ENCODE measurements at places on chromosomes 13 and 19.
A peak's percentile ranks its signal among the peaks of the same experiment; 100 is the strongest.

DNA sequence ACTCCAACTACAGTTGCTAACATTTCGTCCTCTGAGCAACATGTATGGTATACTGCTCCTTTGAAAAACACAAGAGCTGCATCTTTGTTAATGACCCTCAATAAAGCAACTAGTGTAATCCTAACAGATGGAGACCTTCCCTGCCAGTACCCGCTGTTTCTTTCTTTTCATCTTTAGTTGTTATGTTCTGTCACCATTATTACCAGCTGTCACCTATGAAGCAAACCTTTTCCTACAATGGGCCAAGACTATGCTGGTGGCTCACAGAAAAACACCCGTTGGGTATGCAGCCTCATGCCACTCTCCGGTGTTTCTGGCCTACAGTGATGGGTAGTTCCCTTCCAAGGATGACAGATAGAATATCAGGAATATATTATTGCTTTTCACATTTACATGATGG lies 29.7 kb upstream of the CYSLTR2 start:
- DNase-seq: no peak

GRCh38 chr19:47633517-47633916 lies 24.6 kb downstream of the BICRA start:
- DNase-seq: no peak

DNA sequence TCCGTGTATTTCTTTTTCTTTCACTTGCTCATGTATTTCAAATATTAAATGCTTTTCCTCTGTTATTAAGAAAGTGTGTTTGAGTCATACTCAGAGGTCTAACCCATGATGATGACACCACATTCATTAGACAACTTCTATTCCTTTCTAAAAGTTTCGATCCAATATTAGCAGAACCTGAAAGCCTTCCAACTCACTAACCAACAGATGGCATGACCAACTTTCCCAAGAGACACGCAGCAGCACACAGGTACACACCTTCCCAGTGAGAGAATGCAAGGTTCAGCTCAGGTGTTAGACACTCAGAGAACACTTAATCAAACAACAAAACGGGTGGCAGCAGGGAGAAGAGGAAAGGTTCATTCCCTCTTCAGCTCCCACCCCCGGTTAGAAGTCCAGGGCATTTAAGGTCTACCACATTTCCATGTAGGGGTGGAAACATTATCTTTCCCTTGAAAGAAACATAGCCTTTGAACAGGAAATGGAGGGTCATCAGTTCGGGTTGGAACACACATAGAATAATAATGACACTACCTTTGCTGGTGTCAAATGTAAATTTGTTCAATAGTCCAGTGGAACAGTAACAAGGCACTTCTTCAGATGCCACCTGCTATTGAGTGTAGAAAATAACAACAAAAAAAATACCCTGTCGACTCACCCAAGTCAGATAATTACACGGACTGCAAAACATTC lies 404.2 kb downstream of the COG6 start:
- no peak for DNase-seq

GRCh38 chr19:18856385-18857126 lies 24.8 kb downstream of the UPF1 start:
- DNase-seq: peak; percentile 26

Data from hematopoietic multipotent progenitor cell treated with erythropoietin and hydrocortisone succinate and interleukin-3 and kit ligand, for 6 days (in vitro differentiated cells).